Urothelium cell line (cell line): ENCODE measurements at places on chromosomes 11 and 22.

GRCh38 chr11:113818426-113818825 lies 38.8 kb downstream of the CLDN25 start:
- no peak for DNase-seq

DNA sequence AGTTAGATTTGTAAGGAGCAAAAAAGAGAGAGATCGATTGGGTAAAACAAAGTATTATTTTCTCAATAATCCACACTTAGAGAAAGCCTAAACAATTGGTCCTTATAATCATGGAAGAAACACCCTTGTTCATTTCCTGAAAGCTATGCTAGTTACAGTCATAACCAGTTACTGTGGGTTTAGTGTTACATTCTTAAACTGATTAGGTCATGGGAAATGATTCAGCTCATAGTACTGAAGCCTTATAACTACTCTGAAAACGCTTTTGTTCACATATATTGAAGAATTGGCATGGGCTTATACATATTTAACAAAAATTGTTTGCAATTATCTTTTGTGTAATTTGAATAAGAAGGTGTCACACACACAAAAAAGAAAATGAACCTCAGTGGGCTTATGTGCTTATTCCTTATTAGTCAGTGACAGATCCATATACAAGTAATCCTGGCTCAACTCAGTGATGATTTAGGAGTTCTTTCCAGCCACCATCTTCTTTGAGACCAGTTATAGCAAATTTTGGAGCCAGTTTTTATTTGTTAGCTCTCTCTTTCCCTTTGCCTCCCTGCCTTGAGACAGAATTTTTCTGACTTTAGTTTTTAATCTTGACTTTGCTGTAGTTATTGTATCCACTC lies 198.5 kb upstream of the CTSC start:
- peak; percentile 61 for DNase-seq

- DNase-seq: no peak
Observed at GRCh38 chr11:109747839-109748238, 325.8 kb downstream of the C11orf87 start.

DNA sequence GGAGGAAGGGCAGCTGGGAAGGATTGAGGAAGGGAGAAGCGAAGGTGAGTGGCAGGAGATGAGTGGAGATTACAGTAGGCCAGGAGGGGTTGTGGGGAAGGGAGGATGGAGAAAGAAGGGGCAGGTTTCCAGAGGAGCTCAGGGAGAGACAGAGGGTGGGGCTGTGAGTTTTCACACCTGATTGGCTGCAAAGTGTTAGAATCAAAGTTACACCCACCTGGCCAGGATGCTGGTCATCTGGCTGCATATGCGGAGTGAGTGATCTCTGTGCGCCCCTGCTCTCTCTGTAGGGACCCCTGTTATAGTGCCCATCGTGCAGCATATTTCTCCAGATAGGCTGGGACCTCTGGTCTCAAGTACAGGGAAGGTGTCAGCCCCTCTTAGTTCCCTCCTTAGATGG lies 18.3 kb downstream of the AMPD3 start:
- DNase-seq: no peak

DNA sequence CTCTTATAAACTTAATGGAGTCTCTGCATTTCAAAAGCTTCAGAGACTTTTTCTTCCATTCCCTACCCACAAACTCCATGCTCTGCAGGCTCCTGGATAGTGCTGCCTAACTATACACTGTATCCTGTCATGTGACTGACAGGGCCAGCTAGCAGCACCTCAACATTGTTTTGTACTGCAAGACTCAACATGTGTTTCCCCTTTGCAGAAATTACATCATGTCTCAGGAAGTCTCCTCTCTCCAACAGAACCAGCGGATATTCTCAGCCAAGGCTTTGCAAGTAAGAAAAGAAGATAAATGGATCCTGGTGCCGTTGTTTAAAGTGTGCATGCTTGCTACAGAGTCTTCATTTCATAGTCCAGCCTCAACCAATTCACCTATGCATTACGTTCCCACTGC lies 164.0 kb upstream of the UBASH3B start:
- DNase-seq: no peak

DNA sequence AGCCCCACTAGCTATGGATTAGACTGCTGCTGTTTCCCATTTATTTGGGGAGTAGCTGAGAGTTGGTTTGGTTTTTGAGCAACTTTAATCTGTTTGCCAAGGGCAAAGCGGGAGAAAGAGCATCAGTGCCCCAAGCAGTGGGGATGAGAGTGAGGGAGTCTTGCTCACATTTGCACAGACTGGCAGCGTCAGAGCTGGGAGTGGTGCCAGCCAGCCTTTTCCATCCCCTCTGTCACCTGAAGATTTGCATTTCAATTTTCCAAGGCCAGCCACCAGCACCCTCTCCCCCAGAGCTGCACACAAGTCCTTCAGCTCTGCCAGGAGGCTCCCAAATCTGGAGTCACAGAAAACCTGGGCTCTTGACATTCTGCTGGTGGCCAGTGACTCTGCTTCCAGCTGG lies 21.0 kb upstream of the UVRAG start:
- DNase-seq: no peak

- DNase-seq: no peak
Observed at GRCh38 chr11:31711137-31711536, 100.0 kb downstream of the PAX6 start.

- peak; percentile 82 for DNase-seq
Observed at GRCh38 chr11:22192642-22193347, at the start of gene ANO5. ANO5 (plus strand) TSS chr11:22193085; CDS start chr11:22193493, 408 bp downstream.

DNA sequence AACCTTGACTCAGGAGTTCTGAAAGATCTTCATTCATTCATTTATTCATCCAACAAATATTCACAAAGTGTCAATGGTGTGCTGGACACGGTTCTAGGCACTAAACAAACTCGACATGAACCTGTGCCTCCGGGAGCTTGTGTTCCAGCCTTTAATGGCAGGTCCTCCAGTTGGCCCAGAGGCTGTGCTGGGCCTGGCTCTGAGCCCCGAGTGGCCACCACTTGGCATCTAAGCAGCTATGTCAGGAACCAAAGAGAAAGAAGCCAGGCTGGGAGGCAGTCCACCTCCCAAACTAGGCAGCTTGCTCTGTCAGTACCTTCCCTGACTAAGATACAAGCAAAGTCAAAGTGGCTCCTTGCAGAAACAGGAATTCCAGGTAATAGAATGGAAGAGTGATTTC lies 233.6 kb downstream of the BUD13 start:
- no peak for DNase-seq

DNA sequence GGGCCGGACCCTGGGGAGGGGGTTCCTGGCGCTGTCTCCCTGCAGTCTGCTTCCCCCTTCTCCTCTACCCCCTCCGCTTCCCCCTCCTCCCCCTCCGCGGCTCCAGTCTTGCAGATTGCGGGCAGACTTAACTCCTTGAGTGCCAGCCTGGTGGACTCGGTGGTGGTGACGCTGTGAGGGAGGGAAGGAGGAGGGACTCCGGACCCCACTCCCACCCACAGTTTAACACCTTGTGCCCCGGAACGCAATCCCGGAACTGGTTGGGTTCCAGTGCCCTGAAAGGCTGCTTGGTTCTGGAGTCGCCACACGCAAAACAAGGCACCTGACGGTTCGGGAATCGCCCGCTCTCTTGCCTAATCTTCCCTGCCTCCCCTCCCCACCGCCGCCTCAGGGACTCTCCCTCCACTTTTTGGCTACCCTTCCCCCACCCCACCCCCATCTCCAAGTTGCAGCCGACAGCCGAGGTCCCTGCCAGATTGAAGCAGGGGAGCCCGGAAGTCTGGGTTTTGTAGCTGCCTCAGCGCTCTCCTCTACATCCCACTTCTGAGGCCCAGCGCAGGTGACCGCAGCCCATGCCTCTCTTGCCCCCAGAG lies 3.9 kb upstream of the BCL9L start:
- peak; percentile 74 for DNase-seq
